ENCODE measurements at places on chromosomes 2 and 18. TPM values are rescaled to one million over a fixed set of nuclear protein-coding genes. Genes with fewer than 3 reads are reported as not detected.

PLEK gene
- polyA plus RNA-seq, result 5.2 TPM

CD8B2 gene
- 0.89 TPM for polyA plus RNA-seq

SERPINB11 gene
- not detected for polyA plus RNA-seq

GCFC2 gene
- polyA plus RNA-seq, result 28.5 TPM

CPS1 gene
- 3.2 TPM for polyA plus RNA-seq

CTNNA2 gene
- polyA plus RNA-seq, result 94.0 TPM

KCNIP3 gene
- 25.4 TPM for polyA plus RNA-seq

EPAS1 gene
- polyA plus RNA-seq, result 52.8 TPM

RAB27B gene
- 13.6 TPM for polyA plus RNA-seq

REG3A gene
- not detected for polyA plus RNA-seq

GKN1 gene
- polyA plus RNA-seq, result not detected

ALPP gene
- polyA plus RNA-seq, result 0.10 TPM

NPC1 gene
- 39.8 TPM for polyA plus RNA-seq

MPP4 gene
- 0.33 TPM for polyA plus RNA-seq

MALT1 gene
- polyA plus RNA-seq, result 17.1 TPM

NPPC gene
- 26.6 TPM for polyA plus RNA-seq

LIMS2 gene
- 177 TPM for polyA plus RNA-seq

FBXO11 gene
- 86.9 TPM for polyA plus RNA-seq

FAM237A gene
- not detected for polyA plus RNA-seq

ITGB1BP1 gene
- 148 TPM for polyA plus RNA-seq

MOGAT1 gene
- polyA plus RNA-seq, result not detected

LIPG gene
- 11.4 TPM for polyA plus RNA-seq

MTCL1 gene
- polyA plus RNA-seq, result 24.4 TPM

PPP1R1C gene
- polyA plus RNA-seq, result 7.8 TPM

ASXL3 gene
- polyA plus RNA-seq, result 17.4 TPM

Measured in spinal cord (tissue), 10 donors.